ENCODE measurements at places on chromosomes 12 and 14.

DNA sequence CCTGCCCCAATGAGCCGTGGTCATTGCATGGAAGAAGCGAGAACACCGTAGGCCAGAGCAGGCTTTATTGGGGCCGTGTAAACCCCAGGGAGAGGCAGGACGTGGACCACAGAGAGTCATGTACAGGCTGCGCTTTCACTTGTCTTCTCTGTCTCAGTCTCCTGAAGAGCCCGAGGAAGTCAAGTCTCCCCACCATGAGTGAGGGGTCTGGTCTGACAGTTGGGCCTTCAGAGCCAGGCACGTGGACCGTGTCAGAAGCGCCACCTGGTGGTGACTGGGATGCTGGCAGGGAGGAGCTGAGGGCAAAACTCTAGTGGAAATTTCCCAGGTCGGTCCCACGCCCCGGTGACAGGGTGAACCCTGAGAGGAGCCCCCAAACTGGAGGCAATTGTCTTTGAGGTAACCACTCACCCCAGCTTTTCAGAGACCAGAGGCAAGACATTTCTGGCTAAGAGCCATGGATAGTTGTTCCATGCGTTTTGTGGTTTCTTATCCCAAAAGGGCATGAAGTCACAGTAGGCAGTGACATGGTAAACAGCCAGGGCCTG lies 17.4 kb downstream of the RPS6KL1 start:
- no peak for DNase-seq

DNA sequence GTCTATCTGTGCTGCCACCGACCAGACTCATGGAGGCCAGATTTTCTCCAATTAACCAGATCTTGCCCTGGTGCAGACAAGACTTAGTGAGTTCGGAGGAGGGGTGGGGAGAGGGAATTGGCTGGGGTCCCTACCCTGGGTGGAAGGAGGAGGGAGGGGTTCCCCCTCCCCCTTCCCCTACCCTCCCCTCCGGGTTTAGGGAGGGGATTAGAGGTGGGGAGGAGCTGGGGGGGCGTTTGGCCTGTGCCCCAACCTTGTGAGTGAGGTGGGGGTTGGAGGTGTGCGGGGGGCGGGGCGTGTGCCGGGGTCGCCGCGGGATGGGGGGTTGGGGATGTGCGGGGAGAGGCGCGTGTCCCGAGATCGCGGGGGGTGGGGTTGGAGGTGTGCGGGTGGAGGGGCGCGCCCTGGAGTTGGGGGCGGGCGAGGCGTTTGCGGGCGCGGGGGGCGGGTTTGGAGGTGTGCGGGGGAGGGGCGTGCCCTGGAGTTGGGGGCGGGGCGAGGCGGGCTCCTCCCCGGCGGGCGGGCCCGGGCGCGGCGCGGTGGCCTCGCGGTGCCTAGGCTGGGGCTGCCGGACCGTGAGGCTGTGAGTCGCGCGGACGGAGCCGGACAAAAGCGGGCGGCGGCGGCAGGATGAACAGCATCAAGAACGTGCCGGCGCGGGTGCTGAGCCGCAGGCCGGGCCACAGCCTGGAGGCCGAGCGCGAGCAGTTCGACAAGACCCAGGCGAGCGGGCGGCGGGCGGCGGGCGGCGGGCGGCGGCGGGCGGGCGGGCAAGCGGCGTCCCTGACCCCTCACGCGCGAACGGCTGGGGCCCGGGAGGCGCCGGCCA lies at the start of gene HIP1R:
Gene HIP1R (plus strand): TSS at position 537 of the 829 bp plus-strand sequence. CDS start 94 bp downstream, at position 631.
- DNase-seq = no peak

DNA sequence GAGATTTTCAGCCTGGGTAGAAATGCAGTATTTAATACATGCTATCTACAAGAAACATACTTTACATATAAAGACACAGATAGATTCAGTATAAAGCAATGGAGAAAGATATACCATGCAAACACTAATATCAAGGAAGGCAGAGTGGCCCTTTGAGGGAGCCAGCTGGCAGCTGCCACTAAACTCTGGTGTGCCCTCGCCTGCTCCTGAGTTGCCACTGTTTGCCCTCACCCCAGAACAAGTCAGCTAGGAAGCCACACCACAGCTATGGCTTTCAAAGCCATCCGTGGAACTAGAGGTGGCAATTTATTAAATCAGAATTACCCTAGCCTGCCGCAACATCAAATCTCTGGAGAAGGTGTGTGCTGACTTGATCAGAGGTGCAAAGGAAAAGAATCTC lies 18.3 kb downstream of the PXN start:
- no peak for DNase-seq

DNA sequence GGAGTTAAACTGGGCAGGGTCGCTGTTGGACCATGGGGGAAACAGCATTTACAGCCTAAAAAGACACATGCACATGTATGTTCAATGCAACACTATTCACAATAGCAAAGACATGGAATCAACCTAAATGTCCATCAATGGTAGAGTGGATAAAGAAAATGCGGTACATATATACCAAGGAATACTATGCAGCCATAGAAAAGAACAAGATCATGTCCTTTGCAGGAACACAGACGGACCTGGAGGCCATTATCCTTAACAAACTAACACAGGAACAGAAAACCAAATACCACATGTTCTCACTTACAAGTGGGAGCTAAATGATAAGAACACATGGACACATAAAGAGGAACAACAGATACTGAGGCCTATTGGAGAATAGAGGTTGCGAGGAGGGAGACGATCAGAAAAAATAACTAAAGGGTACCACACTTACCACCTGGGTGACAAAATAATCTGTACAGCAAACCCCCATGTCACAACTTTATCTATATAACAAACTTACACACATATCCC lies 25.0 kb upstream of the SRP54 start:
- no peak for DNase-seq

GRCh38 chr14:53048631-53049030 lies 97.8 kb upstream of the FERMT2 start:
- DNase-seq = no peak

Measured in LNCaP clone FGC (cell line).